ENCODE measurements at places on chromosomes 3 and 15. TPM values are rescaled to one million over a fixed set of nuclear protein-coding genes. Genes with fewer than 3 reads are reported as not detected.

Gene ZNF774
- total RNA-seq: 2.8 TPM

Gene ITIH3
- total RNA-seq: 0.11 TPM

Gene GOLIM4
- 59.2 TPM for total RNA-seq

Gene MESP2
- 0.78 TPM for total RNA-seq

Gene BNC1
- total RNA-seq: 6.1 TPM
